Fibroblast of skin of right quadriceps (primary cell): ENCODE measurements at places on chromosomes 11 and 22.
A peak's percentile ranks its signal among the peaks of the same experiment; 100 is the strongest.

GRCh38 chr22:50329236-50329635 is 2.4 kb upstream of the DENND6B start:
- DNase-seq: peak; percentile 51

DNA sequence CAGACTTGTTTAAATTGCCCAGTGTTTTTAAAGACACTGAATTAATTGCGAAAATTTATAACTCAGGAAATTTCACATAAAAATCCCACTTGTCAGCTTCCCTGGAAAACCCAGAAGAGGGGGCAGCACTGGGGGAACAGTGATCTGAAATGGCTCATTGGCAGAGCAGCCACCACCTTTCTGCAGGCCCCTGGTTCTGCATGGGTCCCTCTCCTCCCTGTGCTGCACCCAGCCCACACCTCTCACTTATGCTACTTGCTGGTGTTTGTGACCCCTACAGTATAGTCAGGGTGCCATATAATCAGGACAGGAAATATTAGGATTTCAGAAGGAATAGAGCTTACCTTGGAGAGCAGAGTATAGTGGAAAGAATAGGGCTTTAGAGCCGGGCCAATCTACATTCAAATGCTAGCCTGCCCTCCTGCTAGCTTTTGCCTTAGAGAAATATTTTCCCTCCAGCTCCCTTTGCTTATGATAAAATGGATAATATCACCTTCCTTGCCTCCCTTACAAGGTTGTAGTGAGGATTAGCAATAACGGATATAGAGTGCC is 28.5 kb upstream of the C11orf96 start:
- DNase-seq: no peak

DNA sequence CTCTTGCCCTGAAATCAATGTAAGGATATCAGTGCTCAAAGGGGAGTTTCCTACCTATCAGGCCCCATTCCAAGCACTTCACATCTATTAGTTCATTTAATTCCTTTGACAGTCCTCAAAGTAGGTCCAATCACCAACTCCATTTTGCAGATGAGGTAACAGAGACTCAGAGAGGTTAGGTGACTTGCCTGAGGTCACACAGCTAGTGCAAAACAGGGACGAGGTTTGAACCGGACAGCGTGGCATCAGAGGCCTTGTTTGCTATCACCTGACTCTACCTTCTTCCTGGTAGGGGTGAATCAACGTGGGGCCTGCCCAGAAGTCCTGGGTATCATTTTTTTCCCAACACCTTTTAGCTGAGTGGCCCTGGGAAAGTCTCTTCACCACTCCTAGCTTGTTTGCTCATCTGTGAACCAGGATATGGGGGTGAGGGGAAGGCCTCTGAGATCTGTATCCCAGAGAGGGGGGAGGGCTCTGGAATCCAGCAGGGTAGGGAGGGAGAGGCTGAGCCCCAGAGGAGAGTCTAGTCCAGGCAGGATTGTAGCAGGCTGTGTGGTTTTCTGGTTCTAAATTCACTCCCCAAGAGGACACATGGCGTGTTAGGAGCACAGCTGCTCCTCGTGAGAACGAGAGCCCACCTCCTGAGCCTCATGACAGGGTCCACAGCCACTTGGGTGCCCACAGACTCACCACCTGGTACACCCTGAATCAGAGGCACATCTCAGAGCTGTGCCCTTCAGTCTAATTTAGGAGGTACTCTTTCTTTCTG is 174.7 kb downstream of the MN1 start:
- DNase-seq: no peak

DNA sequence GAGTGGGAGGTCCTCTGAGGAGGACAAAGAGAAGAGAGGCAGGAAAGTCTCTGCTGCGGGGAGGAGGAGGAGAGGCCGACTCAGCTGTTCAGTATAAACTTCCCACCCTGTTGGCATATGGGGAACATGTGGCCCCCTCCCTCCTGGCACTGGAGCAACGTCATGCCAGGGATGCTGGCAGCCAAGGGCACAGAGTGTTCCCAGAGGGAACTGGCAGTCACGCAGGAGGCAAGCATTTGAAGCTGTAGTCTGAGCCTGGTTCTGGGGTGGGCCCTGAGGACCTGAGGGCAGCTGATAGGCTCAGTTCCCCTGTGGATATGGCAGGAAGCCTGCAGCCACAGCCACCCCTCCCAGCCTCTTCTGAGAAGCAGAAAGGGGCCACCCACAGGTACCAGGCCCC is 67.1 kb upstream of the TSPAN18 start:
- DNase-seq: no peak

- no peak for DNase-seq
These were observed 169.6 kb downstream of the CRYBB2 start for GRCh38 chr22:25388866-25389540.

DNA sequence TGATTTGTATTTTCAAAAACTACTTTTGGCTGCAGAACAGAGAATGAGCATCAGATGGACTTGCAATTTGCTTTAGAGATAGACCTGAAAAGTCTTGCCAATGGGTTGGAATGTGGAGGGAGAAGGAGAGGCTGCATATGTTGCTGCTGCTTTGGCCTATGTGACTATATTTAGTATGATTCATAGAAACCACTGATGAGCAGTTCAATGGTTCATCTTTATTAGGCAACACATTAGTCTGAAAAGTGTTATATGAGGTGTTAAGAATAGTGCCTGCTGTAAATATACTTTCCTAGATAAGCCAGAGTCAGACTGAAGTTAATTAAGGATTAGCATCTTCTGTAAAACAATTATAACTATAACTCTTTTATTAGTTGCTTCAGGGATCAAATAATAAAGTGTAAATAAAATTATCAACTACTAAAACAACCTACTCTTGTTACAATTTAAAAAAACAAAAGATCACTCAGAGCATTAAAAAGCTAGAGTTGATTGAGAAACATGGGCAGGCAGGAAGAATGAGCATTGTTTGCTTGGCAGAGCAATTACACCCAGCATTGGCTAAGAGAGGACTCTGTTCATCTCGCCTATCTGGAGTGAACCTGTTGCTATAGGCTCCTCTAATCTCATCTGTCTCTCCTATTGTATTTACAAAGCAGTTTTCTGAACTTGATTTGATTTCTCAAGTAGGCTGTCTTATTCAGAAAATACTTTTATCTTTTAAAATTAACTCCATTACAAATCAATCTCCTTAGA is 36.3 kb downstream of the HORMAD2 start:
- peak; percentile 66 for DNase-seq

DNA sequence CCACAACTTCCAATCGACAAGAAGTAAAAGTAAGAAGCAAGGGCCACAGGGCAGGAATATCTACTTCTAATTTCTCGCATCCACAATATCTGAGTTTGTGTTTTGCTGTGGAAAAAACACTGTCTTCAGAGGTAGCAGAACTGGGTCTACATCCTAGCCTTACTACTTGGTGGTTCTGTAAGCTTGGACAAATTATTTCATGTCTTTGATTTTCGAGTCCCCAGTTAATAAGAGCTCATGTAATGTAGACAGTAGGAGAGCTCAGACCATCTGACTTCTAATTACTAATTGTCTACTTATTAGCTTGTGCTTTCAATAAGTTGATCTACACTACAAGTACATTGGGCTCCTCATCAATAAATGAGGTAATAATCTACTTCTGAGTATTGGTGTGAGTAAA is 13.3 kb upstream of the HBE1 start:
- DNase-seq: no peak

DNA sequence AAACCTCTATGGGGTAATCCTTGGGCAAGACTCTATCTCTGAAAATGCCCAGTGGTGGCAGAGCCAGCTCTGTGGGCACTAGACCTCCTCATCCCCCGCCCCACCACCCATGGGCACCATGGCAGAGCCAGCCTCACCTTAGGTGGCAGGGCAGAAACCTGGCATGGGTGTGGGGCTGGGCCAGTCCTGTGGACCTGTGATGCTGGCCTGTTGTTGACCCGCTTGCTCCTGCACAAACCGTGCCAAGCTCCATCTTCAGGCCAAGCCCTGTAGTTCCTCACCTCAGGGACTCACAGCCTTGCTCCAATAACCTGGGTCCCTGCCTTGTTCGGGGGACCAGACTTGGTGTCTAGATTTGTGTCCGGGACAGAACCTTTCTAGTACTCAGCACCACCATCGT is 8.9 kb upstream of the SERPINH1 start:
- DNase-seq: no peak

DNA sequence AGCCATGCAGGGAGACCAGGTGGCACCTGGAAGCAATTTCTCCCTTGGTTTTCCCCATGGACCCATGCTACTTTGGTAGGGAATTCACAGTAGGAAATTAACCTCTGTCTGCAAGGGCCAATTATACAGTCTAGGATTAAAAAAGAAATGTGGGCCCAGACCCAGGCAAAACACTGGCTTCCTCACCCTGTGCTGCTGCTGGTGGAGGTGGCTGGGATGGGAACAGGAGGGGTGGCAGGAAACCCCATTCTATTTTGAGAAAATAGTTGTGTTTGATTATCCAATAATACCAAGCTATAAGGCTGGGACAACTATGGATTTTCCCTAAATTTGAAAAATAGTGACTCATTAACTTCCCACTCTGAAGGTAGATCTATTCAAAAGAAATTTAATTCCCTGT is 417.0 kb upstream of the NARS2 start:
- DNase-seq: no peak

DNA sequence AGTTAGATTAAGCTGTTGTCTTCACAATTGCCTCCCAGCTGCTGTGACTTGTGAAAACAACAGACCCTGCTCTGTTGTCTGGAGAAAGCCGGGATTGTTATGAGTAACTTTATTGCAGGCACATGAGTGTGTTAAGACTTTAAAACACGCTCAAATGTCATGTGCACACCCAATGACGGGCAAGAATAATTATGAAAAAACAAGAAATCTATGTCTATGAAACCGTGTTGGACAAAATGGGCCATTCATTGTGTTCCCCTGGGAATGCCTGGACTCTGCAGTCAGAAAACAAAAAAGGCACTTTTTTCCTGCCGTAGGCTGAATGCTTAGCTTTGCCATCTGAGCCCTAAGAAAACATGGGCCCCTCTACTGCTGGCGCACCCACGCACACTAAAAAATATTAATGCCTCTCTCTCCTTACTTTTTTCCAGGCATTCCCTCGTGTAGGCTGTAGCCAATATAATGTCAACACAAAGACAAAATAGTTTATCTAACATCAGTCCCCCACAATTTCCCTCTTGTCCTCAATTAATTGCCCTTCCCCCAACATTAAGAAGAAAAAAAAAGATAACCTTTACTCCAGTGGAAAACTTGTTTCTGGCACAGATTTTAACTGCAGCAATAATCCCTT is 207.9 kb downstream of the SOX6 start:
- no peak for DNase-seq

- DNase-seq: no peak
These were observed 104.3 kb downstream of the RRAS2 start for GRCh38 chr11:14254533-14255237.

DNA sequence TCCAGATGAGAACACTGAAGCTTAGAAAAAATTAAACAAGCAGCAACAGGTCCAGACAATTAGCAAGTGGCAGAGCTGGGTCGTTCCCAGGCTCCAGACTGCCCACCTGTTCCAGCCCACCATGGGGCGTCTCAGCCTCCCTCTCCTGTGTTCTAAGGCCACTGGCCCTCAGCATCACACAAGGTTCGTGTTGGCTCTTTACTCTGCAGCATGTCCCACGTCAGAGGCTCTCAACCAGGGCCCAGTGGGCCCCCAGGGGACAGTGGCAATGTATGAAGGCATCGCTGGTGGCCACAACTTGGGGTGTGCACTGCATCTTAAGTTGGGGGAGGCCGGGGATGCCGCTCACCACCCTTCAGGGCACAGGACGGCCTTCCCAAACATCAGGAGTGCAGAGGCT is 6.2 kb downstream of the PDGFB start:
- no peak for DNase-seq

DNA sequence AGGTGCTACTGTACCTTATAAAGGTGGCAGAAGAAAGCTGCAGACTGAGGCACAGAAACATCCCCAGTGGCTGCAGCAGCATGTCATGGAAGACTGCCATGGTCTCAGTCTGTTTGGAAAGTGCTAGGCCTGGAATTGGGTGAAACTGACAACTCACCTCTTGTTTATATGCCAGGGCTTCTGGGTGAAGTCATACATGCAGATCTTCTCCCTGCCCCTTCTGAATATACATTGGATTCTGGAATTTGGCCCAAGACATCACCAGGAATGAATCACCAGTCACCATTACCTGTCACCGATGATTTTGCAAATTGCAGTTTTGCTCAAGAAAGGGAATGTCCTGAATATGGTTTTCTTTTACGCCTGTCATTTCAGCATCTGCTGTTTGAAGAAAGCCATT is at the start of gene PLET1:
Gene PLET1, minus strand, starts transcription at position 371 of the 400 bp plus-strand sequence. Its CDS starts 271 bp downstream, at position 100.
- DNase-seq: no peak

GRCh38 chr11:86108890-86109638 is 40.2 kb upstream of the PICALM start:
- DNase-seq: no peak

DNA sequence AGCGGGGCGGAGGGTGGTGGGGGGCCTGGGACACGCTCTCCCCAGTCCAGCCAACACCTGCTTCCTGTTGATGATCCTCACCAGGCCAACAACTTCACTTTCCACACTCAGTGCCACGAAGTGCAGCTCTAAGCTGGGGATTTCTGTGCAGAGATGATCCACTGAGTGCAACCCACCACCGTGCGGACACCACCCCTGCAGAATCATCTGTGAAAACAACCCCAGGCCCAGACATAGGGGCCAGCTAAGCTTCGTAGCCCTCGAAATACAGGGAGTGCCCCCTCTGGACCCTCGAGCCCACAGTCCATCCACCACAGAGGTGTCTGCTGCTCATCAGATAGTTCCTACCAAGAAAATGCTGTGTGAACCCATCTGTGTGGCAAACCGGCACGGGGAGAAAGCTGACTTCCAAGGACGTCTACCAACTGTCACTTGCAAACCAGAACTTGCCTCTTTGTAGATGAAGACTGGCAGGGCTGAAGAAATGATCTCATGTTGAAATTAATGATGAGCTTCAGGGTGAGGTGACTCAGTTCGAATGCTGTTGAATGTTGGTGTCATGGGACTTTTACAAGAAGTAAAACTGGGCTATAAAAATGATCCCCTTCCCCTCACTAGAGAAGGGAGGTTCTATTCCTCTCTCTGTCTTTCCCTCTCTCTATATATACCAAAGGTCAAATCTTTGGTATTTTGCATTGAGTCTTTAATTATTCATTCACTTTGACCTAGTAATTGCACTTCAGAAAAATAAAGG is 73.4 kb downstream of the MYEOV start:
- no peak for DNase-seq

DNA sequence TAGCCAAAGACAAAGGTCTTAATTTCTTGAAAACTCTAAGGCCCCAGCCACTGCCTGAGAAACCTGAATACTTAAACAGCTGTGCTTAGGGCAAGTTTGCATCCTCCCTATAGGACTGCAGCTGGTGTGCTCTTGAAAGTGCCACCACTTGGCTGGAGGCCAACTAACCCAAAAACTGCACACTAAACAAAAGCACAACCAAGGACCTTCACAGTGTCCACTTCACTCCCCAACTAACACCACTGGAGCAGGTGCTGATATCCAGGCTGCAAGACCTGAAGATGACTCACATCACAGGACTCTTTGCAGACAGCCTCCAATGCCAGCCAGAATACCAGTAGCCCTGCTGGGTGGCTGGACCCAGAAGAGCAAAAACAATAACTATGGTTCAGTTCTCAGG is 357.7 kb upstream of the ARHGAP42 start:
- no peak for DNase-seq

GRCh38 chr11:65653229-65654225 is 9.2 kb downstream of the RELA start:
- DNase-seq: no peak
